ENCODE measurements at places on chromosomes 12 and 14. TPM values are rescaled to one million over a fixed set of nuclear protein-coding genes. Genes with fewer than 3 reads are reported as not detected.

- no peak overlapping the region for H3K4me3 ChIP-seq
- no peaks in the 10 kb centered on the region for H3K27me3 ChIP-seq
- H3K4me1 ChIP-seq, result no peaks in the 10 kb centered on the region
These were observed 31.3 kb upstream of the BCAT1 start for GRCh38 chr12:24979976-24980730.

DNA sequence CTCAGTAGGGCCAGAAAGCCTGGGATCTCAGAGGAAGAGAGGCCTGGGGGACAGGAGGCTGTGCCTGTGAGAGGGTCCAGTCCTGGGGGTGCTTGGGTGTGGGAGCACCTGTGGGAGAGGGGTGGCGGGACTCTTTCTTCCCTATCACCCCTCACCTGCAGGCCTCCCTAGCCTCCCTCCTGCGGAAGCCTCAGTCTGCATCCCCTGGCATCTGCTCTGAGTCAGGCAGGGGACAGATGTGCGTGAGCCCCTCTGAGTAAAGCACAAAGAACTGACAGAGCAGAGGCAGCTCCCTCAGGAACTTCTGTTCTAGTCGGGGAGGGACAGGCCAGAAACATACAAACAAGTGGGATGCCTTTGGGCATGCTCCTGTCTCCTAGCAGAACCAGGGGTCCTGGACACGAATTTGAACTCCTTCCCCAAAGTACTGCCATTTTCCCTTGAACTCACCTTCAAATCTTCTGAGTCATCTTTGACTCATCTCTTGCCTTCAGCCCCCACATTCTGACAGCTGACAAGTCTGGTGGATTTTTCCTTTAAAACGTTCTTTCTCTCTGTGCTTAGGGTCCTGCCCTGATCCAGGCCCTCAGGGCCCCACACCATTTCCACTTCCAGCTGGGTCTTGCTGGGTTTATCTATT, 8.5 kb upstream of the HSP90AA1 start:
- peaks cover 3% of the 10 kb centered on the region for H3K4me1 ChIP-seq
- no peaks in the 10 kb centered on the region for H3K36me3 ChIP-seq
- H3K27ac ChIP-seq, result no peak overlapping the region

The EPYC gene
- total RNA-seq, result not detected

The GALC gene
- total RNA-seq, result 9.1 TPM

DNA sequence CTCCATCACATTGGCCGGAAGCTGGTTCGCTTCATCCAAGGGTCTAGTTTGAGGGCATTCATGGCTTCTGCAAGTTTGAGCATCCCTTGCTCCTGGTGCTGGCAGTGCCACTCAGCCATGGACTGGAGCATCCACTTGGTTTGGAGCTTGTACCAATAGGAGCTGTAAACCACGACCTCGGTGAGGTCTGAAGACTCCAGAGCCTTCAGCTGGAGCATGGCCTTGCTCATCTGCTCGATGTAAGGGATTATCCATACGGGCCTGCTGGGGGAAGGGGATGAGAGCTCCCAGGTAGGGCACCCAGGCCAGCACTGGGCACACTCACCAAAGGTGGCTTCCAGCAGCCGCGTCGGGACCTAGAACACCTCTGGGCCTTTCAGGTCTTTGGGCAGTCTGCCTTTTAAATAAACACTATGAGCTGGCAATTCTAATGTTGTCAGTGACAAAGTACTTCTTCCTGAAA, 13.5 kb downstream of the FOS start:
- DNase-seq, result no peak
- peaks cover 4% of the 10 kb centered on the region for H3K4me1 ChIP-seq
- no peaks in the 10 kb centered on the region for H3K27me3 ChIP-seq
- no peak overlapping the region for H3K4me3 ChIP-seq
- no peak overlapping the region for H3K27ac ChIP-seq

DNA sequence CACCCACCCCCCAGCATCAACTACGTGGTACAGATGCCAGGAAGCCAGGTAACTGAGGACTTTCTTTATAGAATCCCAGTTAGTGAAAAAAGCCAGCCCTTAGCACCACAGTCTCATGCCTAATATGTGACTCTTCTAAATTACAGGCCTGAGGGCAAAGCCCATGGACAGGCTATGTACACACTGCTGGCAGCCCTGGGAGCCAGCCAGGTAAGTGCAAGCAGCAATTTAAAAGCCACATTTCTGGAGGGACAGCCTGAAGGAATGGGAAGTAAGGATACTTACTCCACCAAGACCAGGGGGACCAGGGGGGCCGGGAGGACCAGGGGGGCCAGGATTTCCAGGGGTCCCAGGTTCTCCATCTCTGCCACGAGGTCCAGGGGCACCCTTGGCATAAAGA, 7.0 kb downstream of the COL2A1 start:
- no peak overlapping the region for H3K4me3 ChIP-seq
- H3K4me1 ChIP-seq, result no peaks in the 10 kb centered on the region
- no peak overlapping the region for H3K27ac ChIP-seq

DNA sequence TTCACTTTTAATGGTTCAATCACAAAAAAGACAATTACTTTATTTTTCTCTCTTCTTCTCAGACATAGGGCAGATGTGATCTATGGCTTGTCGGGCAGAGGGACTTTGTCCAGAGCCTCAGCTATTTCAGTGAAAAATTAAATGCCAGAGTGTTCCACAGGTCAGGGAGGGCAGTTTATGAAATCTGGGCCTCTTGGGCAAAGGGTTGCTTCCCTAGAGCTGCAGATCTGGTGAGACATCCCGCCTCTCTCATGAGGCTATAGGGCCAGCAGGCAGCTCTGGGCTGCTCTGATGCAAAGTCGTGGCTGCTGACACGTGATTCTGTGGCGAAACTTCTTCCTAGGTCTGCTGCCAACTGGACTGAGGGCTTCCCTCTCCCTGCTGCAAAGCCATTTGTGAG, 6.0 kb downstream of the CLMN start:
- H3K27ac ChIP-seq, result no peak overlapping the region
- no peak overlapping the region for H3K4me3 ChIP-seq
- no peaks in the 10 kb centered on the region for H3K36me3 ChIP-seq
- H3K27me3 ChIP-seq, result peaks cover 5% of the 10 kb centered on the region

GRCh38 chr12:8453021-8453513, 2.7 kb upstream of the CLEC6A start:
- no peaks in the 10 kb centered on the region for H3K36me3 ChIP-seq
- no peak overlapping the region for H3K4me3 ChIP-seq
- no peaks in the 10 kb centered on the region for H3K27me3 ChIP-seq

The RFLNA gene
- 9.7 TPM for total RNA-seq

DNA sequence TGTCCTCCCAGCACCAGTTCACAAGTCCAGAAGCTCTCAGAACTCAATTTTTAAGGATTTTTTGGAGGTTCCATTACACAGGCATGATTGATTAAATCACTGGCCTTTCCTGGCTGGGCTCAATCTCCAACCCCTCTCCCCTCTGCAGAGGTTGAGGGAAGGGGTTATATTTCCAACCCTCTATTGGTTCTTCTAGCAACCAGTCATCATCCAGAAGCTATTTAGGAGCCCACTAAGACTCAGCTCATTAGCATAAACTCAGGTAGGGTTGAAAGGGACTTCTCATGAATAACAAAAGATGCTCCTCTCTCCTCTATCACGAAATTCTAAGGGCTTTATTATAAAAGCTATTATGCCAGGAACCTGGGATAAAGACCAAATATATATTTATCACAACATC, 41.5 kb downstream of the SPPL3 start:
- H3K36me3 ChIP-seq, result peaks cover 12% of the 10 kb centered on the region
- no peaks in the 10 kb centered on the region for H3K27me3 ChIP-seq
- DNase-seq, result no peak
- H3K4me3 ChIP-seq, result no peak overlapping the region

The SDR9C7 gene
- not detected for total RNA-seq

The PLEKHG7 gene
- total RNA-seq, result not detected

DNA sequence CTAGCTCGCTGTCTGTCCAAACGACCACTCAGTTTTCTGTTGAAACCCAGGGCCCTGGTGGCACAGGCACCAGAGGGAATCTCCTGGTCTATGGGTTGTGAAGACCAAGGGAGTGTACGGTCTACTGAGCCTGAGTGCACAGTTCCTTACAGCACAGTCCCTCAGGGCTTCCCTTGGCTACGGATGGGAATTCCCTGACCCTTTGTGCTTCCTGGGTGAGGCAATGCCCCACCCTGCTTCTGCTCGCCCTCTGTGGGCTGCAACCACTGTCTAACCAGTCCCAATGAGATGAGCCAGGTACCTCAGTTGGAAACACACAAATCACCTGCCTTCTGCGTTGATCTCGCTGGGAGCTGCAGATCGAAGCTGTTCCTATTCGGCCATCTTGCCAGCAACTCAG, 22.6 kb downstream of the GPHN start:
- no peaks in the 10 kb centered on the region for H3K27me3 ChIP-seq
- H3K36me3 ChIP-seq, result peaks cover 5% of the 10 kb centered on the region
- DNase-seq, result no peak
- H3K4me1 ChIP-seq, result no peaks in the 10 kb centered on the region
- H3K27ac ChIP-seq, result no peak overlapping the region

DNA sequence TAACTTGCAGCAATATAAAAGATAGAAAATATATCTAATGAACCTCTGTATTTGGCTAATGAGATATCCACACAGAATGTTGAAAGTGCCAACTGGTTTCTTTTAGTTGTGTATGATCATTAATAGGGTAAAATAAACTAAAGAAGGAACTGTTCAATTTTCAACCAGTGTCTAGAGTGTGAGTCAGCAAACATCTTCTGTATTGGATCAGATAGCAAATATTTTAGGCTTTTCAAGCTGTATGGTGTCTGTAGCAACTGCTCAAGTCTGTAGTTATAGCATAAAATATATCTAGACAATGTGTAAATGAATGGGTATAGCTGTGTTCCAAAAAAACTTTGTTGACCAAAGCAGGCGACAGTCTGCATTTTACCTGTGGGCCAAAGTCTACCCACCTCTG, 23.5 kb upstream of the NOVA1 start:
- no peak overlapping the region for H3K27ac ChIP-seq
- no peaks in the 10 kb centered on the region for H3K4me1 ChIP-seq
- no peak for DNase-seq
- H3K36me3 ChIP-seq, result no peaks in the 10 kb centered on the region

DNA sequence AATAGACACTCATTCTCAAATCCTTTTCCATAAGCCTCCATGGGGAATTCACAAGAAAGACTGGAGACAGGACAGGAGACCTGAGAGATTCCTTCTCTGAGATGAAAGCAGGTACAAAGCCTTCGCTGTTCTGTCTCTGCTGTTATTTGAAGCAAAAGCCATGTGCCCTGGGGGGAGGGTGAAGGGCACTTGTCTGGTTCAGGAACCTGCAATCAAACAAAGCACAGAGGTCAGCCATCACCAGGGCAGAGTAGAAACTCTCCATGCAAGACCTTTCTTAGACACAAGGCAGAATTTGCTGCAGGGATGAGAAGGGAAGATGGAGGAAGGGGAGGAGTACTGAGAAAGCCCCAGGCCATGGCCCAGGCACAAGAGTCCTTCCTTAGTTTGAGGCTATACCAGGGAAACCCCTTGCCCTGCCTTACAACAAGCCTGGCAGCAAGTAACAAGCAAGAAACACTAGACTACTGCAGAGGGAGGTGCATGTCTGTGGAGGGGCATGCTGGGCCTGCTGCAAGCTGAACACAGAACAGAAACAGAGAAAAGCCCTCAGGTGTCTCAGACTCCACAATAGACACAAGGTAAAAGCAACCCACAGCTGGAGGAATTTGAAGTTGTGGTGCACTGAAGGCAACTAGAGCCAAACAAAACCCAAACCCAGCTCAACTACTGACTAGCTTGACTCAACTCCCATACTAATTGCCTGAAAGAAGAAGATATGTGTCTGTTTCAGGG, 7.8 kb upstream of the ART4 start:
- no peaks in the 10 kb centered on the region for H3K36me3 ChIP-seq
- peaks cover 2% of the 10 kb centered on the region for H3K4me1 ChIP-seq

The NGB gene
- 0.11 TPM for total RNA-seq

The RERGL gene
- not detected for total RNA-seq

GRCh38 chr14:26974965-26975364, 377.1 kb upstream of the NOVA1 start:
- no peaks in the 10 kb centered on the region for H3K4me1 ChIP-seq
- no peak overlapping the region for H3K4me3 ChIP-seq
- no peaks in the 10 kb centered on the region for H3K27me3 ChIP-seq
- no peaks in the 10 kb centered on the region for H3K36me3 ChIP-seq

DNA sequence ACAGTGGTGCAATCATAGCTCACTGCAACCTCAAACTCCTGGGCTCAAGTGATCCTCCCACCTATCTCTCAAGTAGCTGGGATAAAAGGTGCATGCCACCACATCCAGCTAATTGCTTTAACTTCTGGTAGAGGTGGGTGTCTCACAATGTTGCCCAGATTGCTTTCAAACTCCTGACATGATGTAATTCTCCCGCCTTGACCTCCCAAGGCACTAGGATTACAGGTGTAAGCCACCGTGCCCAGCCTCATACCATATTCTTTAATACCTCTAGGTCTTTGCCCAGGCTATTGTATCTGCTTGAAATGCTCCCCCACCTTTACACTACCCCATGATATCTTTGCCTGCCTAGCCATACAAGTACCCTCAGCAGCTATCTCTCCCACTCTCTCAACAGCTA, 11.3 kb downstream of the R3HDM2 start:
- no peak for DNase-seq
- no peaks in the 10 kb centered on the region for H3K4me1 ChIP-seq
- no peak overlapping the region for H3K27ac ChIP-seq
- H3K36me3 ChIP-seq, result peaks cover 9% of the 10 kb centered on the region
- no peak overlapping the region for H3K4me3 ChIP-seq

The ABCC9 gene
- not detected for total RNA-seq
